ENCODE measurements at places on chromosomes 11 and 22.

DNA sequence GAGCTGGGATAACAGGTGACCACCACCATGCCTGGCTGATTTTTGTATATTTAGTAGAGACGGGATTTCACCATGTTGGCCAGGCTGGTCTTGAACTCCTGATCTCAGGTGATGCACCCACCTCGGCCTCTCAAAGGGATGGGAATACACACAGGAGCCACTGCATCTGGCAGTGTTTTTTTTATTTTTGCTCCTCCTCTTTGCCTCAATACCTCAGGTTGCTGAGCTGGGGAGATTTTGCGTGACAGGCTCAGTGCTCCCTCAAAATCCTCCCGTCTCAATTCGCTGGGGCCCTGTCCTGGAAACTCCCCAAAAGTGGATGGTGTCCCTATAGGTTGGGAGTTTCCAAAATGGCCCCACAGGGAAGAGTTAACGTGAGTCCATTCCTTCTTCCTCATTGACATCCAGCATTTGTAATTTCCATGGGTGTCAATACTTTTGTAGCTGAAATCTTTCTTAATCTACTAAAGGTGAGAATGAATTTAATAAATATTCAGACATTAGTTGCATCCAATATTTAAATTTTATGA is 71.8 kb downstream of the GGTLC2 start:
- no peak for DNase-seq

- no peak for DNase-seq
These were observed 919.2 kb downstream of the METTL15 start for GRCh38 chr11:29027436-29027835.

- no peak for DNase-seq
These were observed 253.4 kb downstream of the FAM76B start for GRCh38 chr11:95536047-95536690.

- no peak for DNase-seq
These were observed 149.8 kb upstream of the THY1 start for GRCh38 chr11:119572481-119573424.

- no peak for DNase-seq
These were observed 12.3 kb downstream of the MS4A6A start for GRCh38 chr11:60170566-60170965.

GRCh38 chr11:126279191-126279590 is 3.7 kb upstream of the TIRAP start:
- no peak for DNase-seq

- no peak for DNase-seq
These were observed 3.5 kb downstream of the FIBIN start for GRCh38 chr11:26997378-26997777.

DNA sequence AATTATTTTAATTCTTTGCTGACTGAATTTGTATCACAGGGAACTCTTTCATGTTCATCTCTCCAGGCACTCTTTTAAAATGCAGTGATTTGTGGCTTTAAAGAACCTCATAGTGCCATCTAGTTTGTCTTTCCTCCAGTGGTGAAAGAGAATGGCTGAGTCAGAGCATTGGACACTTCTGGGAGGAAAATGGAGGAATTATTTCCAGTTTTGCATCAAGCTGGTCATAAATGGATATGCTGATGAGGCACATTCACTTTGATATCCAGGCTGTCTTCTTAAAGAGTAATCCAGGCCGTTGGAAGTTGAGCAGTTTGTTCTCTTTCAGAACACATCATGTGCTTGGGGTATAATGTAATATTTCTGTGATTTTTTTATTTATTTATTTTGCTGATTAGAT is 273.7 kb downstream of the DDX10 start:
- DNase-seq = no peak

DNA sequence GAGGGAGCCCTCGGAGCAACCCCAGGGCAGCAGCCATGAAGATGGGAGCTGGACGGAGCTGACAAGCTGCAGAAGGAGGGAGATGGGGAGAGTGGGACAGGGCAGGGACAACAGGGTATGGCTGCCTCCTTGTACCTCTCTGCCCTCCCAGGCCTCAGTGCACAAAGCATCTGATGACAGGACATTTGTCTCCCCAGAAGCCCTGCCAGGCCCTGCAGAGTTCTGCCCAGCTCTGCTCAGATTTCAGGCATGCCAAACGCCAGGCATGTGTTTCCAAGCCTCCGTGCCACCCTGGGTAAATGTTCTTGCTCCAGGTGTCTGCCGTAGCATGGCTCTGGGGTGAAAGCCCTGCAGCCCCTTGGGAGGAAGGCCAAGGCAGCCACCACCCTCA is 1.1 kb upstream of the IFITM10 start:
- DNase-seq = no peak

- no peak for DNase-seq
These were observed 86.2 kb downstream of the GALNT18 start for GRCh38 chr11:11535611-11536010.

DNA sequence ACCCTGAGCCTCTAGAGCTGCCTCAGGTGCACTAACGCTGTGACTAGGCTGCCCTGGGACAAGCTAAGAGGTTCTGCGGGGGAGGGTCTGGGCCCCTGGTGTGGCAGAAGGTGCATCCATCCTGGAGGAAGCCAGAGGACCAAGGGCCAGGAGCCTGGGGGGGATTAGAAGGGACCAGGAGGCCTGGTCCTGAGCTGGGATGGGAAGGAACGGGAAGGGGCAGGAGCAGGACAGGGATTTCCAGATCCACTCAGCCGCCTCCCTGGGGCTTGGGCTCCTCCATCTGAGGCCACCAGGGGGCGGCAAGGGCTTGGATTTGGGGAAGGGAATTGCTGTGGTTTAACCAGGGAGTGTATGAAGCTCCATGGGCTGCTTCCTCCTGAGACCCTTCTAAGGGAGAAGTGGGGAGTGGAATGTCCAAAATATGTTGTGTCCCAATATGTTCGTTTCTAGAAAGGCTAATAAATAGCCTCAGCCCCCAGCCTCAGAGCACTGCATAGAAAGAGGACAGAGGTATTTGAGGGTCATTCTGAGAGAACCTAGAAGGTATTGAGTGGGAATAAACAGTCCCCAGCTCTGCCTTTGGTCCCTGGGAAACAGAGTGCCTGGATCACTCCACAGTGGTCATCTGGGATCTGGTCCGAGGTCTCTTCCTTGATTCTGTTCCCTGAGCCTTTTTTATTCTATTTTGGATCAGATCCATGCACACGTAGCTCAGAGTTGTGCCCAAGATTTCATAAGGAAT is 17.4 kb upstream of the PRAME start:
- DNase-seq = peak; percentile 28

GRCh38 chr11:782264-783174 is 5.2 kb upstream of the GATD1 start:
- DNase-seq = no peak

- no peak for DNase-seq
These were observed 1.2 kb downstream of the CYTH4 start for GRCh38 chr22:37283393-37283937.

DNA sequence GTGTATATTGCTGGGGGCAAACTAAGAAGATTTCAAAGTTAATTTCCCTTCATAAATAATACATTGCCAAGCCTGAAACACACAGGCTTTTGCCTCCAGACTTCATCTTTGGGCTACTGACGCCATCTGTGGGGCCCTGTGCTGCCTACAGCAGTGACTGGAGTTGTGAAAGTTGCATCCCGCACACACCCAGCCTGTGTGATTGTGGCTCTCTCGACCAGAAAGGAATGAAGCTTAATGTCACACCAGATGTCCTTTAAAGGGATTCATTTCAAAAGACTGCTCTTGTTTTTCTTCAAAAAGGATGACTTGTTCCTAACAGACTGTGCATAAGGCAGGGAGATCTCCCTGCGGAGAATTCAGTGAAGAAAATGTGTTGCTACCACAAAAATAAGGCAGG is 210.5 kb downstream of the FAM181B start:
- no peak for DNase-seq

- DNase-seq = no peak
These were observed 21.1 kb upstream of the RDX start for GRCh38 chr11:110317516-110317932.

GRCh38 chr11:16942342-16942741 is 71.9 kb downstream of the PLEKHA7 start:
- no peak for DNase-seq

DNA sequence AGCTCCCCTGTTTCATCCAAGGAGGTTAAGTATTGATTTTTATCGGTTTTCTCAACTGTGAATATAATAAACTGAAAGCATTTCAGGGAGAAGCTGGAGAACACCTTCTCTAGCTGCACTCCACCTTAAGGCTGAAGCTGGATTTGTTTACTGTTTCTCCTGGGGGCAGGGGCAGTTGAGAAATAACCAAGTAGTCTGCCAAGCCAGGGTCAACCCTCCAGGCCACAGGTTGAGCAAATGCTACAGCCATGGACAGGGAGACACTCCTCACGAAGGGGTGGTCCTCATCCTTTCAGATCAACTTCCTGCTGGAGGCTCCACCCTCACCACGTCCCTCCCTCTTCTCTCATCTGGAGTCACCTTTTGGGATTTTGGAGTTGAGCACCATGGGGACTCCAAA is at the start of gene TTC36:
TTC36 (plus strand) TSS at position 366 of the 400 bp plus-strand sequence; CDS start at position 387, 21 bp downstream.
- no peak for DNase-seq

GRCh38 chr11:65649656-65650546 is 12.0 kb downstream of the SIPA1 start:
- DNase-seq = no peak

- DNase-seq = no peak
These were observed 1.2 kb downstream of the ACAD8 start for GRCh38 chr11:134254433-134255183.

DNA sequence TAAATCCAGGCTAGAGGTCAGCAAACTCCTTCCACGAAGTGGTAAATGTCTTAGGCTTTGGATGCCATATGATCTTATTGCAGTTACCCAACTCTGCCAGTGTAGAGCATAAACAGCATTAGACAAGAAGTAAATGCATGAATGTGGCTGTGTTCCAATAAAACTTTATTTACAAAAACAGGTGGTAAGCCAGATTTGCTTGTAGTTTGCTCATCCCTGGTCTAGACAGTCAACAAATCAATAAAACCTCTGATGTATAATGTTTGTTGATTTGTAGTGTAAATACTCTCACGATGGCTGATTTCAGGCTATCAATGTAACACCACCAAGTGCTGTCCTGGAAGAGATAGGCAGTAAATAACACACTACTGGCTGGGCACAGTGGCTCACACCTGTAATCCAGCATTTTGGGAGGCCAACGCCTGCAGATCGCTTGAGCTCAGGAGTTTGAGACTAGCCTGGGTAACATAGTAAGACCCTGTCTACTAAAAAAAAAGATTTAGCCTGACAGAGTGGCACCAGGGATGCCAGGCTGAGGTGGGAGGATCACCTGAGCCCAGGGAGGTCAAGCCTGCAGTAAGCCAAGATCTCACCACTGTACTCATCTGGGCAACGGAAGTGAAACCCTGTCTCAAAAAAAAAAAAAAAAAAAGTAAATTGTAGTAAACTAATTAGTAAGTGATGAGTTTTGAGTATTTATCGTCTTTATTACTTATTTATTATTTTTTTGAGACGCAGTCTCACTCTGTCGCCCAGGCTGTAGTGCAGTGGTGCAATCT is 6.9 kb upstream of the CATSPER1 start:
- DNase-seq = no peak

GRCh38 chr11:73950869-73951710 is at the start of gene DNAJB13:
TSS of gene DNAJB13 (plus strand) at chr11:73951026. CDS start at chr11:73951070, 44 bp downstream.
- DNase-seq = peak; percentile 33

DNA sequence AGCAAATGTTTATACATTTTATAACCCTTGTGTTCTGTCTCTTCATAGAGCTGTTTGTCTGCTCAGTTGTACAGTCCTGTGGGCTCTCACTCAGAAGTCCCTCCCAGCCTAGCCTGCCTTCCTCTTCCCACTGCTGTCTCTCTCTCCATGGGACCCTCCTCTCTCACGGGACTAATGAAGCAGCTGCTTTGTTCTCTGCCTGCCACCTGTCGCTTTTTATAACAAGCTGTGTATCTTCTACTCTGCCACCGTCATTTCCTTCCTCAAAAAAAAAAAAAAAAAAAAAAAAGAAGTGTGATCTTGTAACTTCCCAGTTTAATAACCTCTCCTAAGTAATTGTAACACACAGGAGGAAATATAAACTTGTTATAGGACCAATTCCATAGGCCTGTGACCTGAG is 92.2 kb upstream of the ALKBH3 start:
- no peak for DNase-seq

GRCh38 chr22:17217179-17217578 is 2.1 kb downstream of the ADA2 start:
- peak; percentile 37 for DNase-seq

- no peak for DNase-seq
These were observed 18.8 kb upstream of the PICK1 start for GRCh38 chr22:38038426-38038825.

DNA sequence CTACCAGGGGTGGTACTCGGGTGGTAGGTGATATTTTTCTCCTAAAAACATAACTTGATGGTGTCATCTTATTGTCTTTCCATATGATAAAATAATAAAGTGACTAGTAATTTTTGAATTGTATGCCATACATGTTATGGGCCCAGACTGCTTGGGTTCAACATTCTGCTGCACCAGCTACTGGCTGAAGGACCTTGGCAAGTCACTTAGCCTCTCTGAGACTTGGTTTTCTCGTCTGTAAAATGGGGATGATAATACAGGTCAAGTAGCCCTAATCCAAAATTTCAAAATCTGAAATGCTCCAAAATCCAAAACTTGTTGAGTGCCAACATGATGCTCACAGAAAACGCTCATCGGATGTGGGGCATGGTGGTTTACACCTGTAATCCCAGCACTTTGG is 35.6 kb upstream of the TFIP11 start:
- no peak for DNase-seq

- DNase-seq = no peak
These were observed 33.9 kb downstream of the MAML2 start for GRCh38 chr11:96309016-96309642.

DNA sequence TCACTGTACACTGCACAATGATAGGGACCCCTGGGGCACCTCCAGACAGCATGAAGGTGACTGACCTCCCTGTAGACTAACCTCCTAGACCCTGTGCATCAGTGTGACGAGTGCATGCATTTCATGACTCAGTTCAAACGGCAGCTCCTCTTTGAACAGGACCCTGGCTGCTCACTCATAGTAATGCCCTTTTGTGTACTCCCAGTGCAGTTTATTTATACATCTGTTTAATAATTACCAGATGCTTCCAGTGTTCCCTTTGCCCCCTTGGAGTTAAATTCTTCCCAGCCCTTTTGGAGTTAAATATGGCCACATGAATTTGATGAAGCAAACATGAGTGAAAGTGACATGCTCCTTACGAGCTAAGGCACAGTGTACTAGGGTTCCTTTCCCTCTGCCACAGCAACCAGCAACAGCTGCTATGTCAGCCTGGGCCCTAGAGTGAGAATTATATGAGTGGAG is 72.4 kb downstream of the PANX1 start:
- no peak for DNase-seq

- DNase-seq = no peak
These were observed 8.1 kb downstream of the OR5A2 start for GRCh38 chr11:59418156-59418555.

GRCh38 chr11:116939499-116939898 is 102.1 kb upstream of the APOA1 start:
- no peak for DNase-seq

DNA sequence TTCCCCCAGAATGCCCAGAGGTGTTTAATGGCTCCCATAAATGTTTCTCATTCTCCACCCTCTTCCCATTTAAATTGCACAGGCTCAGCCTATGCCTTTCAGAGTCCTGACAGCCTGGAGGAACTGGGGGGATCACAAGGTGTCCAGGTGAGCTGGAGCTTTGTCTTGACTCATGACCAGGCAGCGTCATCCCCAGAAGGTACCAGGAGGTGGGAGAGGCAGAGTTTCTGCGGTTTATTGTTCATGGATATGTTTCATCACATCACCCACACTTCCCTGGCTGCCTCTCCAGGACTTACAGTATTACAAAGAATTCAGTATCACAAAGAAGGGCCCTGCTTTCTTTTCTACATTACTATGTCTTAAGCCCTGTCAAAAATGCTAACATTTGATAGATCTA is 103.2 kb upstream of the GALNT18 start:
- DNase-seq = no peak

- no peak for DNase-seq
These were observed 30.2 kb upstream of the PPFIA1 start for GRCh38 chr11:70240337-70240736.

All from activated CD4-positive, alpha-beta T cell treated with anti-CD3 and anti-CD28 coated beads, Interleukin-2, amount 50 U/mL, for 16 hours (primary cell).